ENCODE measurements at places on chromosomes 1 and 21.

GRCh38 chr1:12448746-12449177 lies 169.2 kb downstream of the DHRS3 start:
- DNase-seq = peak; percentile 42

DNA sequence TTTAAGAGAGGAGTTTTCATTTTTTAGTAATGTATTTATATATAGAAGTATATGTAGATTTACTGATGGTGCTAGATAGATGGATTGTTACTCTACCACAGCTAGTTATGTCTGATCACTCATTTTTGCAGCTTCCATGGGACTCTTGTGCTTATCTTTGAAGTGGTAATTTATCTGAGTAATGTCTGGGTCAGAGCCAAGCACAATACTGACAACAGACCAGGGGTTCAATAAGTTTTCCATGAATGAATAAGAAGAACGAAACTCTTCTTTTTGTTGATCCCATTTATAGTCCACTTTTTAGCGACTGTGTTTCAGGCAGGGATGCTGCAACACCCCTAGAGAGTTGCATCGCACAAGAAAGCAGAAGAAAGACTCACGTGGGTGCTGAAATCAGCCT lies 935.2 kb downstream of the PLA2G4A start:
- DNase-seq = no peak

DNA sequence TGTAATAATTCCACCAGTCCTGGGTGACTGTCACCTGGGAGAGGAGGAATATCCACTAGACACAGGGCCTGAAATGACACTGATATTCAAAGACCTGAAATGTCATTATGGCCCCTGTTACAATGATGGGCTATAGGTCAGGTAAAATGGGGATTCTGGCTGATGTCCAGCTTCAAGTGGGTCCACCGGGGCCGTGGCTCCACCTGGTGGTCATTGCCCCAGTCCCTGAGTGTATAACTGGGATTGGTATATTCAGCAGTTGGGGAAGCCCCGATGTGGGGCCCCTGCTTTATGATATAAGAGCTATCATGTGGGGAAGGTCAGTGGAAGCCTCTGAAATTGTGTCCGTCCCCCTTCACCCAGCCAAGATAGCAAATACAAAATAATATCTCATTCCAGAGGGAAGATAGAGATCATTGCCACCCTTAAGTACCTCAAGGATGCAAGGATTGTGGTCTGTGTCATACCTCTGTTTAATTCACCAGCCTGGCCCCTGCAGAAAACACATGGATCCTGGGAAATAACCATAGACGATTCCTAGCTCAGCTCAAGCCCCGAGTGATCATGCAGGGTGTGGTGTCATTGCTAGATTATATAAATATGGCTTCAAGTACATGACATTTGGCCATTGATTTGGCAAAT lies 19.4 kb downstream of the PLEKHO1 start:
- DNase-seq = peak; percentile 66

DNA sequence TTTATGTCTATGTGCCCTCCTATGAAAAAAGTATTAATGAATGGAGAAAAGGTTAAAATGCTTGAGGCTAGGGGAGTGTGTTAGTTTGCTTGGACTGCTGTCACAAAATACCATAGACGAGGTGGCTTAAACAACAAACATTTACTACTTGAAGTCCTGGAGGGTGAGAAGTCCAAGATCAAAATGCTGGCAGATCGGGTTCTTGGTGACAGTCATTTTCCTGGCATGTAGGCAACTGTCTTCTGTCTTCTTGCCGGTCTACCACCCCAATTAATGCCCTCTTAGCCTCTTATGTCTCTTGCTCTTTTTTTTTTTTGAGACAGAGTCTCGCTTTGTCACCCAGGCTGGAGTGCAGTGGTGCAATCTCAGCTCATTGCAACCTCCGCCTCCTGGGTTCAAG lies 15.0 kb downstream of the ARID1A start:
- DNase-seq = no peak

DNA sequence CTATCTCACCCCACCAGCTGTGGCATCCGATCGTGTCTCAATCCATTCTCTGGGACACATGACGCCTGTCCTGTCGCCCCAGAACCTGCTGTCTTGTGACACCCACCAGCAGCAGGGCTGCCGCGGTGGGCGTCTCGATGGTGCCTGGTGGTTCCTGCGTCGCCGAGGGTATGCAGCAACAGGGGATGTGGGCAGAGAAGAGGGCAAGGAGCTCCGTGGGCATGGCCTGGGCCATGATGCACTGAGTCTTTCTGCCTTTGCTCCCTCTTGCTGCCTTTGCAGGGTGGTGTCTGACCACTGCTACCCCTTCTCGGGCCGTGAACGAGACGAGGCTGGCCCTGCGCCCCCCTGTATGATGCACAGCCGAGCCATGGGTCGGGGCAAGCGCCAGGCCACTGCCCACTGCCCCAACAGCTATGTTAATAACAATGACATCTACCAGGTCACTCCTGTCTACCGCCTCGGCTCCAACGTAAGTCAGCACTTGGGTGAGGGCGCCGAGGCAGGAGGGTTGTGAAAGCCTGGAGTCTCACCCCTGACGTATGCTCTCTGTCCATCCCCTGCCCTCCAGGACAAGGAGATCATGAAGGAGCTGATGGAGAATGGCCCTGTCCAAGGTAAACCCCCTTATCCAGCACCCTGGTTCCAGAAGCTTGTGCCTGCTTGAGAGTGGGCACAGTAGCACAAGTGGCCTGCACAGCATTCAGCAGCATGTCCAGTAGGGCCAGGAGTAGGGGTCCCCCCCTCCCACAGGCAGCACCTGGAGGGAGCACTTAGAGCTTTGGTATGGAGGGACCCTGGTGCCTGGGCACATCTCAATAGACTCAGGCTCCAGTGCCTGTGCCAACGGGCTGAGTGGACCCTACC lies 8.8 kb downstream of the TINAGL1 start:
- no peak for DNase-seq

DNA sequence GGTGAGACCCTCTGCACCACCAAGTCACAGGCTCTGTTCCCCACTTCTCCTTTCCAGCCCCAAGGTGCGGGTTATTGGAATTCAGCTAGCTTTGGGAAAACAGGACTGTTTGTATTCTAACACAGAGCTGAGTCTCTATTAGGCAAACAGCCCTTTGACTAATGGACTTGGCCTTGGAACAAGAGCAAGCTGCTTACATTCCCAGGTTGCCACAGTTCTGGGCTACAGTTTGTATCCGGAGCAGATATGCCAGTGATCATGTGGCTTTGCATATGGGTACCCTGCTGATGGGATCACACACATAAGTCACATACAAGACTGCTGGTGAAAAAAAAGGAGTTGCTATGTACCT lies 110.5 kb upstream of the COA6 start:
- DNase-seq = no peak

- no peak for DNase-seq
These were observed 113.2 kb downstream of the TOMM20 start for GRCh38 chr1:235015291-235015985.

- no peak for DNase-seq
These were observed 38.6 kb upstream of the POFUT2 start for GRCh38 chr21:45326169-45326851.

GRCh38 chr21:39489380-39489924 lies 37.7 kb downstream of the SH3BGR start:
- DNase-seq = no peak

DNA sequence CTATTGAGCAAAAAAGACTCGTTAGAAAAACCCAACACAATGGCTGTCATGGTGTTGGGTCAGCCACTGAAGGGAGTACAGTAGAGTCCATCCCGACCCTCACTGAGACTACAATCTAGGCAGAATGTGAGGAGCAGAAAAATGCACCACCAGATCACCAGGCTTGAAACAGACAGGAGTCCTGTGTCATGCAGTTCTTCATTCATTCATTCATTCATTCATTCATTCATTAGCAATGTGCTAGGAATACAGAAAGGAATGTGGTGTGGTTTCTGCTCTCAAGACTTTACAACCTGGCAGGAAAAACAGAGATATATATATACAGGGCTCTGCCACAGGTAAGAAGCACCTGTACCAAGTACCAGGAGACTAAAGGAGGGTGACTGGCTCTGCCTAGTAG lies 392.3 kb downstream of the OMA1 start:
- no peak for DNase-seq

GRCh38 chr1:71831646-71832045 lies 450.7 kb downstream of the NEGR1 start:
- no peak for DNase-seq

DNA sequence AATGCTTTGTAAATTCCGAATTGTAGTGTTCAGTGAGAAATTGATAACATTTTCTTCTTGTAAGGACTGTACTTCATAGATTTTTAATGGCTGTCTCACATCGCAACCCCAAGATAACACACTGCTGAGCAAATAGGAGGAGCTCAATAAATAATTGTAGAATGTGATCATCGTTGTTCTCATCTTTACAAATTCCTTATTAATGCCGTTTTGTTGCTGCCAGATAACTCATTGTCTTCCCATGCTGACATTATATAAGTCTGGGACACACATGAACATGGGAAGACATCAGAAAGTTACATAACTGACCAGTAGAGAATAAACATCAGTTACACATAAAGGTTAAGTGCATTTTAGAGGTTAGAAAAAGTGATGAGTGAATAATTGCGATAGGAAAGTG lies 46.4 kb upstream of the TSPAN2 start:
- DNase-seq = no peak

DNA sequence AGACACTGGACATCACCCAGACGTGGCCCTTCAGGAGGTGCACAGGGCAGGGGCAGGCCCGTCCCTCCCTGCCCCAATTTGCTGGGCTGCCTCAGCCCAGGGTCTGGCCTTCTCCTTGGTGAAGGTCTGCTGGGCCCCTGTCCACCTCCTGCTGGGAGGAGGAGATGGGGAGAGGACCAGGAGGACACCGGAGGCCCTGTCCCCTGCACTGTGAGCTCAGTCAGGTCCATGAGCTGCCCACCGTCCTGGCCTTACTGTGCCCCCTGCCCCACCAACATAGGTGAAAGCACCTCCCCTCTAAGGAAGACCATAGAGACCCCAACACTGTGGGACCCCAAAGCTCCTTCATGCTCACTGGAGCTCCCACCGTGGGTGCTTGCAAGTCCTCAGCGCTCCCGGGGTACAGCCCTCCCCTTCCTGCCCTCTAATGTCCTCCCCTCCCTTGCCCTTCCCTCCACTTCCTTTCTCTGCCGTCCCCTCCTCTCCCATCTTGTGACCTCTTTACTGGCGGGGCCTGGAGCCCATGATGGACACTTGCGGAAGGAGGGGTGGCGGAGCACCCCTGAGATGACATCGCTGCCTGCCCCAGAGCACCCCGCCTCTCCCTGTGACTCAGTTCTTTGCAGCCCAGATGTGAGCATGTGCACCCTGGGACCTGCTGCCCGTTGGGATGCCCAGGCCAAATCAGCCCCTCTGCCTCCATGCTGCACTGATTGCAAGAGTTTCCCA lies 4.6 kb downstream of the LRRC3 start:
- no peak for DNase-seq

GRCh38 chr1:3577300-3577699 lies 34.0 kb downstream of the MEGF6 start:
- no peak for DNase-seq

- DNase-seq = no peak
These were observed 157.1 kb downstream of the ELAVL4 start for GRCh38 chr1:50265790-50266314.

DNA sequence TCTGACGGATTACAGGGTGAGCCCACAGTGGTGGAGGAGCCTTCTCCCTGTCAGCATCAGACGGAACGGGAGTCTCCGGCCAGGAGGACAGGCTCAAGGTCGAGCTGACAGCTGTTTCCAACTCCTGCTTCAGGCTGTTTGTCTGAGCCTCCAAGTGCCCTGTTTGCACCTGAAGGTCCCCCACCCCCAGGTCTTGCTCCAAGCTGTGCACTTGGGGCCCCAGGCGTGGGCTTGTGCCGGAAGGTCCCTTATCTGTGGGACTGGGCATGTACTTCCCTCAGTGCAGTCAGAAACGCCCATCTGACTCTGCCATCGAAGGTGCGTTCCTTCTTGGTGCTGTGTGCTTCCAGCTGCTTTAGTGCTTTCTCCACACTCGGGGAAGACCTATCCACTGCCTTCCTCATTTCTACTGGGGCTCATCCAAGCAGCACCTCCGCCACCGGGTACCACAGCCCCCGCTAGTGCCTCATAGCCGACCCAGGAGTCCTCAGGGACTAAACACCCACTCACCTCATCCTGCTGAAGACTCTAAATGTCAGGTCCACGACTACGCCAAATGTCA lies 29.5 kb upstream of the CR2 start:
- no peak for DNase-seq

- no peak for DNase-seq
These were observed 7.2 kb downstream of the C1orf115 start for GRCh38 chr1:220697326-220697725.

- DNase-seq = no peak
These were observed 25.9 kb upstream of the ATP1A1 start for GRCh38 chr1:116346943-116347673.

DNA sequence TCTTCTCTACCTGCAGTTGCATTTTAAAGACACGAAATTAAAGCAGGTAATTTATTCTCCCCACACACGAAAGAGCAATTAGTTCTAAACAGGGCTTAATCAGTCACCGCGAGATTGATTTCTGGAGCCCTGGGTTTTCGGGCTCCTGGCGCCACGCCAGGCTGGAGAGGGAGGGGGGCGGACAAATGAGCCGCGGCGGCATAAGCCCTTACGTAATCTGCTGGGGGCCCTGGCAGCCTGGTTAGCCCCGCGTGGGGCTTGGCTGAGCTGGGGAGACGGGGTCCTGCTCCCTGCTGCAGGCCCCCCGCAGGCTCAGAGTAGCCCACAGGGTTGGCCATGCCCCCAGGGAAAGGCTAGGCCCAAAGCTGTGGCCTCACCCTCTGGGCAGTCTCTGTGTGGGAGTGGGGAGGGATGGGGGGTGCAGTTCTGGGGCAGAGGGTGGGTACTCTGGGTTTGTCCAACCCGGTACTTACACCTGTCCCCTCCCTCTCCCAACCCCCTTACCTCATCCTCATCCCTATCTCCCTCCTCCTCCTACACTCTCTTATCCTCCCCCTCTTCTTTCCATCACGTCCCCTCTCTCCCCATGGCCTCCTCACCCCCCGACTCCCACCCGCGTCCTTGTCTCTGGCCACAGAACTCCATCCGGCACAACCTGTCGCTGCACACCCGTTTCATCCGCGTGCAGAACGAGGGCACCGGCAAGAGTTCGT lies 19.9 kb downstream of the FOXO6 start:
- no peak for DNase-seq

- DNase-seq = no peak
These were observed 36.3 kb downstream of the ERICH3 start for GRCh38 chr1:74637296-74637695.

DNA sequence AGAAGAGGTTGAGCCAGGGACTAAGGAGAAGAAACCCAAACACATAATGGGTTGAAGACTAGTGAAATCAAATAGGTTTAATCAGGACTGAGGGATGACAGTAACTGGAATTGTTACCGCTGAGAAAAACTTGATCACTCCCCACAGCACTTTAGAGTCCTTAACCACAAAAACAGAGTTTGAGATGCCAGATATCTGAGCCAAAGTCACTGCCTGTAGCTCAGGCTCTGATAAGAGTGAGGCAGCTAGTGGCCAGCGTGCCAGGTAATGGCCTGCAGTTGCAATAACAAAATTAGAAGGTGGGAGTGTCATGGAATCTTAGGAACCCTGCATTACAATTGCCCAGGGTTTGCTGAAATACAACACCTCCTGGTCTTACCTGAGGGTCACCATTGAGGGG lies 48.0 kb downstream of the PRKAB2 start:
- no peak for DNase-seq

Data from T47D (cell line).